Activated CD4-positive, alpha-beta memory T cell treated with anti-CD3 and anti-CD28 coated beads for 36 hours (primary cell): ENCODE measurements at places on chromosomes 3 and 15. TPM values are rescaled to one million over a fixed set of nuclear protein-coding genes. Genes with fewer than 3 reads are reported as not detected.

DNA sequence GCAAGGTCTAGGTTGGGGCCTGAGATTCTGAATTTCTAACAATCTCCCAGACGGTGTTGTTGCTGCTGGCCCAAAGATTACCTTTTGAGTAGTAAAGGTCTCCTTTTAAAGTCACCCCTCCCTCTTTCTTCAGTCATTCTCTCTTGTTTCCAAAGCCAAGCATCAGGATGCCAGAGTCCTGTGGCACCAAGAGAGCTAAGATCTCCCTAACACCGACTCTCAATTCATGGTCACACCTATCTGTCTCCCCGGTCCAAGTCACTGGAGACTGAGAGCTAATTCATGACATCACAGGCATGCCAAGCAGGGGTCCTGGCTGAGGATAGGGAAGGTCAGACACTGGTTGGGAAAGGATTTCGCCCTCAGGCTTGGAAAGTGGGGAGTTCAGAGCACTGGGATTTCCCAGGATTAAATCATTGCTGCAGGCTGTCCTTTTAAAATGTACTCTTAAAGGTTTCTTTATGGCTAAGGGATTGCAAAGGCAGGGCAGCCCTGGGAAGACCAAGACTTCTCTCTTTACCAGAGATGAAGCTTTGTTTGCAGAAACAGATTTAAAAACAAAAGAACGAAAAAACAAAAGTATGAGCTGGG lies 7.3 kb downstream of the SHOX2 start:
- DNase-seq, result no peak

- DNase-seq, result no peak
Measured at GRCh38 chr3:138199851-138200250, 12.8 kb downstream of the ARMC8 start.

- DNase-seq, result no peak
Measured at GRCh38 chr15:31504462-31504839, 177.8 kb downstream of the KLF13 start.

DNA sequence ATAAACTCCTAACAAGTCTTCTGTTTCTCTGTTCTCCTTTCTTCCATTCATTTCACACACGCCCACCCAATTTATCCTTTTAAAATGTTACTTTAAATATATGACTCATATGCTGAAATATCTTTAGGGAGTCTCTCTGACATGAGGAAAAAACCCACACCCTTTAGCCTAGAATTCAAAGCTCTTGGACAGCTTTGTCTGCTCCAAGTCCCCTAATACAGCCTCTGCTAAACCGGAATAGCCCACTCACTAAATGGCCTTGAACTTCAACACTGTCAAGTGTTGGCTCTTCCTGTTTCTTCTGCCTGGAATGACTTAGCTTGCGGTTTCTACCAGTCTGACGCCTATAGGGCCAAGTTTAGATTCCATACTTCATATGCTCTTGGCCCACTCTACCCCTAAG lies 3.3 kb upstream of the CD96 start:
- peak; percentile 17 for DNase-seq

DNA sequence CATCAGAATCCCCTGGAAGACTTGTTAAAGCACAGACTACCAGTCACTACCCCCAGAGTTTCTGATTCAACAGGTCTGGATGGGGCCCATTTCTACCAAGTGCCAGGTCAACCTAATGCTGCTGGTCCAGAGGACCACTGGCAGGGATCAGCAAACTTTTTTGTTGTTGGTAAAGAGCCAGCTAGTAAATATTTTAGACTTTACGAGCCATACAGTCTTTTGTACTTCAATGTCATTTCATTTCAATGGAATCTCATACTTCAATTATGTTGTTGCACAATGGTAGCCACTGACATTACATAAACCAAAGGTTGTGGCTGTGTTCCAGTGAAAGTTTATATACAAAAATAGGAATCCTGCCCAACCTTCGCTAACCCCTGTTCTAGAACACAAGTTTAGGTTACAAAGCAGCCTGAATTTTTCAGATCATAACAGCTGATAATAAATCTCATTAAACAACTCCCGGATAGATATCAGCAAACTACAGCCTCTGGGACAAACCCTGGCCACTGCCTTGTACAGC lies 28.7 kb downstream of the ULK4 start:
- no peak for DNase-seq

- DNase-seq, result no peak
Measured at GRCh38 chr3:72465853-72466252, 382.4 kb downstream of the SHQ1 start.

DNA sequence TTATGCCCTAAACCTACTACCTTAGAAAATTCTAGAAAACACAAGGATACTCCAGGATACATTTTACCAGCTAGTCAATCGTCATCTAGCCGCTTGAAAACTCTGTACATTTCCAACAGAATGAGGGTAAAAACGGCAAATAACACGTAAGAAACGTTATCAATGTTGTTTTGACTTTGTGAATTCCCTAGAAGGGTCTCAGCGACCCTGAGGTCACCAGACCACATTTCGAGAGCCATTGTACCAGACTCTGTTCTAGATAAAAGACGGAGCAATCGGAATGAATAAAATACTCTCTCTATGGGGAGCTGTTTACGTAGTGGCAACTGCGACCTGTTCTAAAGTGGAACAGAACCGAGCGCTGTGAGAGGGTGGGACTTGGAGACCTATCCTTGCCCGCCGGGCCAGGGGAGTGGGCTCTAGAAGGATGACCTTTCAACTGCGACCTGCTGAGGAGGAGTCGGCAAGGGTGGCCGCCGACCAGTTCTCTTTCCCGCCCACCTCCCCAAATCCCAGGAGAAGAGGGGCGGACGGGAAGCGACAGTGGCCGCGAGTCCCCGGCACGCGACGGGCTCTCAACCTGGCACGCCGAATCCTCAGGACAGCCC lies 778 bp upstream of the AP4E1 start:
- DNase-seq, result peak; percentile 65

- no peak for DNase-seq
Measured at GRCh38 chr3:10466186-10466585, 39.2 kb downstream of the ATP2B2 start.

DNA sequence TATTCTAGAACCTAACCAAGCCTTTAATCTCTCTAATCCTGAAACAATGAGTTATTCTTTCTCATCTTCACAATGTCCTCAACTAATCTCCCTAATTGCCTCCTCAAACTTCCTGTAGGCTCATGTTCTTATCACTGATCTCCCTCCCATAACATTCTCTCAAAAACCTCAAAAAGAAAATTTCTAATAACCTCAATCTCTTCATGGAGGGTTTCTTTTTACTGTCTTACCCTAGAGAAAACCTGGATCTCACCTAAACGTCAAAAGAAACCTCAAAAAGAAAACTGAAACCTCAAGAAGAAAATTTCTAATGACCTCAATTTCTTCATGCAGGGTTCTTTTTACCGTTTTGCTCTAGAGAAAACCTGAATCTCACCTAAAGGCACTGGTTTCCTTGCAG lies 150.2 kb downstream of the GSK3B start:
- DNase-seq, result no peak

DNA sequence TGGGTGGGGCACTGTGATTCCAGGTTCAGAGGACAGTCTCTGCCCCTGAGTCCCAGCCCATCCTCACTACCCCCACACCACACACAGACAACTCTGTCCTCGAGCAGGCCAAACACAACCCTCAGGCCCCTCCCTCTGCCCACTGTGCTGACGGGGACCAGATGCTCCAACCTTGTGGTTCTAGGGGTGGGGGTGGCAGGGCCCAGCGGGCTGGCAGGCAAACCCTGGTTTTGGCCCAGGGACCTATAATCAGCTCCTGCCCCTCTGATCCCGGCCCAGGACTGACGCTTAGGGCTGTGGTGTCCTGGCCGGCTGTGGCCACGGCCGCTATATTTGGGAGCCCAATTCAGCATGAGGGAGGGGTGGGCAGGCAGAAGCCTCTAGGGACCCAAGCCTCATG lies 5.0 kb upstream of the MYL3 start:
- no peak for DNase-seq

DNA sequence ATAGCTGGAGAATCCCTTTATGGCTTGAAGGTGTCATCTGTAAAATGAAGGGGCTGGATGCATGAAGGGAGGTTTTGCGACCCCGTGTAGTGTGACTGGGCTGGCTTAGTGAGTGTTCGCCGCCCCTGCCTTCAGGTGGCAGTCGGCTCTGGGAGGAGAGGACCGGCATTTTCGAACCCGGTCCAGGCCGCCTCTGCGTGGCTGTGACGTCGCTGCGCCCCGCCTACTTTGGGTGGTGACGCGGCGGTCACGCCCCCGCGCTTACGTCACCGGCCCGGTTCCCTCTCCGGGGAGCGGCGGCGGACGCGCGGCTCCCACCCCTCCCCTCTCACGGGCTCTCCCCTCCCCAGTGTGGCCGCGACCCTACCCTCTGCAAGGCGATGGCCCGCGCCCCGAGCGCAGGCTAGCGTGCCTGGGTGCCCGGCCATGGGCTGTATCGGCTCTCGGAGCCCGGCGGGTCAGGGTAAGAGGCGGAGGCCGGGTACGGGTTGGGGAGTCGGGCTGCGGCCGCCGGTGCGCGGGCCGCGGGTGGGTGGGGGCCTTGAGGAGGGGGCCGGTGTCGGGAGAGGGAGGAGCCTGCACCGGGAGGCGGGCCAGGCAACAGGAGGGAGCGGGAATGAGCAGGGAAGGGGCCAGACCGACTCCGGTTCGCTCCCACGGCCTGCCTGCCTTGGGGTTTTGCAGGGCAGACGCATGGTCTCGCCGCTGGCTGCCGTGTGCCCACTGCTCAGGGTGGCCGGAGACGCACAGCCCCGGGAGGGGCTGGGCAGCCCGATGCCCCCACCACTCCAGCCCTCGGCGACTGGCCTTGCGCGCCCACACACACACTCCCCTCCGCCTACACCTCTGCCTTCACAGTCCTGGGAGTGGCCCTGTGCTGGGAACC lies 1.5 kb upstream of the FAM131A start:
- peak; percentile 89 for DNase-seq

GRCh38 chr3:192907784-192908183 lies 9.9 kb downstream of the MB21D2 start:
- DNase-seq, result no peak

GRCh38 chr3:25381083-25381482 lies 47.0 kb upstream of the RARB start:
- no peak for DNase-seq

AGTR1 gene
- not detected for total RNA-seq

BBX gene
- total RNA-seq, result 40.9 TPM

RAB27A gene
- 216 TPM for total RNA-seq

RPL32 gene
- total RNA-seq, result 2,505 TPM

MME gene
- total RNA-seq, result not detected

C2CD4A gene
- total RNA-seq, result 2.3 TPM
